ENCODE measurements at places on chromosomes 13 and 19.

- no peak for DNase-seq
Measured at GRCh38 chr19:21698215-21698614, 69.2 kb downstream of the ZNF100 start.

- DNase-seq = no peak
Measured at GRCh38 chr13:37476874-37477273, 121.7 kb downstream of the POSTN start.

GRCh38 chr13:113155201-113155600 lies 3.2 kb upstream of the PROZ start:
- no peak for DNase-seq

- DNase-seq = peak; percentile 31
Measured at GRCh38 chr13:26482451-26483197, 74.9 kb upstream of the WASF3 start.

DNA sequence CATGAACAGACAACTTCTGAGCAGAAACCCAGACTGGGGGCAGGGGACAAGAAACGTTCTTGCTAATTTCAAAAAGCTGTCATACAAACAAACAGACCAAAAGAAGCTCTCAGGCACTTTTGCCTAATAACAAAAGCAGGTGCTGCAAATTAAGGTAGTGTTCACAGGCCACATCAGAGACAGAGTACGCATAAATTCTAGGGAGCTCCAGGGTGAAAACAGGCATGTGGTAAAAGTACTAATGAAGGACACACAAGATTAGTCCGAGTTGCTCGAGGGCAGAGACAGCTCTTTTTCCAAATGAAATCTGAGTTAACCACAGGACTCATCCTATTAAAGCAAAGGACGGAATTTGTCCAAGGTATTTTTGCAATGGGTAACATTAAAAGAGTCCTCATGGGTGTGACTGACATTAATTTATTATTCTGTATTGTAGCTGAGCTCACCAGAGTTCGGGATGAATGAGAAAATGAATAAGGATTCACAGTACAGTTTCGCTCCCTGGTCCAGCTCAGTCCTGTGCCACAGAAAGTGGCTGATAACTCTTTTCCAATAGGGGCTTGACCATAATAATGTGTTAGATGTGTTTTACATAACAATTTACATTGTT lies 197.3 kb downstream of the LHFPL6 start:
- no peak for DNase-seq

DNA sequence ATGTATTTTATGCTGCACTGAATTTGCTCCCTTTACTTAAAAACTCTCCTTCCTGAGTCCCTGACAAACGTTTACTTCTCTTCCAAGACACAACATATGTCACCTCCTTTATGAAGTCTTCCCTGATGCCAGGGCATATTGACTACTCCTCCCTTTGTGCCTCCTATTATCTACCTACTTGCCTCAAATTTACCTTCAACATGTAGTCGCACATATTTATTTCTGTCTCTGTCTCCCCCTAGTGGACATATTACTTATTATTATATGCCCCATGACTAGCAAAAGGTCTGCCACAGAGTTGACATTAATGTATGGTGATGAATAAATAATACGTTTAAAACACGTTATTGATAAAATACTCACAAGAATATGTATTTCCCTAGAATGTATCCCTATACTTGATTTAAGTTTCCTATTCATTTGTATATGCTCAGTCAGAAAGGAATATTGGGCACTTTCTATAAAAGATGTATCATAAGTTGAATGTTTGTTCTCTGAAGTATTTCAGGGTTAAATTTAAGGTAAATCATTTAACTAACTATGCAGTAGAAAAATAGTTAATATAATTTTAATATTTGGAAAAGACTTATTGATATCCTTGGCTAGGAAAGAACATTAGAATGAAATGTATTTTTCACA lies 250.3 kb upstream of the ATXN8OS start:
- no peak for DNase-seq

- no peak for DNase-seq
Measured at GRCh38 chr13:109087916-109088623, 458.7 kb downstream of the MYO16 start.

- no peak for DNase-seq
Measured at GRCh38 chr13:95540888-95541287, 11.6 kb upstream of the CLDN10 start.

- DNase-seq = no peak
Measured at GRCh38 chr13:111062966-111063365, 52.1 kb upstream of the ARHGEF7 start.

DNA sequence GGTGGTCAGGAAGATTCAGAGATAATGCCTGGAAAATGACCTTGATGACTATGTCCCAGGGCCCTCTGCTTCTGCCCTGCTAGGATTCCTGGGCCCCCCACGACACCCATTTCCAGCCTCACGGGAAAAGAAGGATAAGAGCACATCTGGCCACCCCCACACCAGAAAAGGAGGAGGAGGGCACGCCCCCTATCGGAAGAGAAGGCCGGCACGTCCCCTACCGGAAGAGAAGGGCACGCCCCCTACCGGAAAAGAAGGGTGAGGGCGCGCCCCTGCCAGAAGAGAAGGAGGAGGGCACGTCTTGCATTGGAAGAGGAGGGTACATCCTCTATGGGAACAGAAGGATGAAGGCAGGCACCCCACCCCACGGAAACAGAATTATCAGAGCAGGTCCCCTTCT lies 84.3 kb downstream of the IER2 start:
- DNase-seq = peak; percentile 44

DNA sequence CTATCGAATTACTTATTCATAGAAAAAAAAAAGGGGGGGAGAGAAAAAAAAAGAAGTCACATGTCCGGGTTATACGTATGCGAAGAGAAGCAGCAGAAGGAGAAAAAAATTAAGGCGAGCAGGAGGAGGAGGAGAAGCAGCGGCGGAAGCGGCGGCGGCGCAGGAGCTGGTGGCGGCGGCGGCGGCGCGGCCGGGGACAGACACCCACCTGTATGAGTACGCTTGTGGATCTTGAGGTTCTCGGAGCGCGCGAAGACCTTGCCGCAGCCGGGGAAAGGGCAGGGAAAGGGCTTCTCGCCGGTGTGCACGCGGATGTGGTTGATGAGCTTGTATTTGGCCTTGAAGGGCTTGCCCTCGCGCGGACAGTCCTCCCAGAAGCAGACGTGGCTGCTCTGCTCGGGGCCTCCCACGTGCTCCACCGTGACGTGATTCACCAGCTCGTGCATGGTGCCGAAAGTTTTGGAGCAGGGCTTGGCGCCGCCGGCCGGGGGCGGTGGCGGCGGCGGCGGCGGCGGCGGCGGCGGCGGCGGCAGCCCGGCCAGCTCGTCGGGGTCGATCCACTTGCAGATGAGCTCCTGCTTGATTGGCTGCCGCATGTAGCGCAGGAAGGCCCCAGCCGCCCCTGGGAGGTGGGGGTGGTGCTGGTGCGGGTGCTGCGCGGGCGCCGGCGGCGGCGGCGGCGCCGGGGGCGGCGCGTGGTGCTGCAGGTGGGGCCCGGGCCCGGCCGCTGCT lies 1.5 kb downstream of the ZIC5 start:
- DNase-seq = no peak

GRCh38 chr13:20544201-20544923 lies 18.7 kb upstream of the CRYL1 start:
- DNase-seq = no peak

GRCh38 chr13:85544756-85545155 lies 254.5 kb downstream of the SLITRK6 start:
- DNase-seq = no peak

DNA sequence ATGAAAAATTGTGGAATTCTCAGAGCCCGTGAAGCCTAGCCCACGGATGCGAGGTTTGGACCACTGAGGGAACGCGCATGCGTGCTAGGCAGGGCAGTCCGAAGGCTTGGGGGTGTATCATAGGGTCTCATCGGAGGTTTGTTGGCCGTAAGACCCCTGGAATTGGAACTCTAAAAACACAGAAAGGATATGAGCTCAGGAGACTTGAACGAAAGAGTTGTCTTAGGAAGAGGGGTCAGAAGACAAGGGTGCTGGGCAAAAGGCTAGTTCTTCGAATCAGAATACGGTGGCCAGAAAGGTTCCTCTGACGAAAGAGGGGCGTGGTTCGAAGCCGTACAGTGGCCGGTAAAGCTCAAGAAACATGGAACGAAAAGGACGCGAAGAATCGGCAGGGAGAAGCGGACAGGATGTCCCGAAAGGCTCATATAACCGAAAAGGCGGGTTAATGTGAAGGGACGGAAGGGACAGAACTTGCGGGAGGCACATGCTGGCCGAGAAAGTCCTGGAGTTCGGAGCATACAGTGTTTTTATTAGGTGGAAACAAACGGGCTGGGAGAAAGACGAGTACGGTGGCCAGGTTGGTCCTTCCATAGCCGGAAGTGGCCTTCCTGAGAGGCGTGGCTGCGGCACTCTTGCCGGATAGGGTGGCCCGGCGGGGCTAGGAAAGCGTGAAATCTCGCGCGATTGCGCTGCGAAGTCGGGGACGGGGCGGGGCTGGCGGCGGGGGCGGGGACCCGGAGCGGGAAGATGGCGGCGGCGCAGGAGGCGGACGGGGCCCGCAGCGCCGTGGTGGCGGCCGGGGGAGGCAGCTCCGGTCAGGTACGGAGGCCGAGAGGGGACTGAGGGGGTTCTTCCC lies at the start of gene CLPTM1:
Gene CLPTM1, plus strand, starts transcription at position 732 of the 856 bp plus-strand sequence. Its CDS starts 16 bp downstream, at position 748.
- DNase-seq = peak; percentile 94

DNA sequence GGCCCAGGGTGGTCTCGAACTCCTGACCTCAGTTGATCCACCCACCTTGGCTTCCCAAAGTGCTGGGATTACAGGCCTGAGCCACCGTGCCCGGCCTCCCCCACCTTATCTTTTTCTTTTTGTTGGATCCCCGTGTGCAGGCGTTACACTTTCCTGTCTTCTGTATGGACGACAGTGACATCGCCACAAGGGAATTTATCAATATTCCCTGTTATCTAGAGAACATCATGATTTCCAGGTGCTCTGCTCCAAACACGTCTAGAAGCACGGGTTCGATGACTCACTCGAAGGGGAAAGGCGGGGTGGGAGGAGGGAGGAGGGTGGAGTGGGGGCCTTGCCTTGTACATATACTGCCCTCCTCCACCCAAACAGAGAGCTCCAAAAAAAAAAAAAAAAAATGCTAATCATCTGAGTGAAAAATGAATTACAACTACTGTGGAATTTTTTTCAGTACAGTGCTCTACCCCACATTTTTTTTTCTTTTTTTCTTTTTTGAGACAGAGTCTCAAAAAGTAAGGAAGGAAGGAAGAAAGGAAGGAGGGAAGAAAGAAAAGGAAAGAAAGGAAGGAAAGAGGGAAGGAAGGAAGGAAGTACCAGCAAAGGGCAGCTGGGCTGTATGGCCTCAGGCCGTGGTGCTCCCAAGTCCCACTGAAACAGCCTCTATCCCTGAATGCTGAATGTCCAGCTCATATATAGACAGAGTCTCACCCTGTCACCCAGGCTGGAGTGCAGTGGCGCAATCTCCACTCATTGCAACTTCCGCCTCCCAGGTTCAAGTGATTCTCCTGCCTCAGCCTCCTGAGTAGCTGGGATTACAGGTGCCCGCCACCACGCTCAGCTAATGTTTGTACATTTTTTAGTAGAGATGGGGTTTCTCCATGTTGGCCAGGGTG lies 36.8 kb downstream of the INSR start:
- no peak for DNase-seq

- DNase-seq = no peak
Measured at GRCh38 chr13:98297745-98298144, 120.7 kb upstream of the RNF113B start.

DNA sequence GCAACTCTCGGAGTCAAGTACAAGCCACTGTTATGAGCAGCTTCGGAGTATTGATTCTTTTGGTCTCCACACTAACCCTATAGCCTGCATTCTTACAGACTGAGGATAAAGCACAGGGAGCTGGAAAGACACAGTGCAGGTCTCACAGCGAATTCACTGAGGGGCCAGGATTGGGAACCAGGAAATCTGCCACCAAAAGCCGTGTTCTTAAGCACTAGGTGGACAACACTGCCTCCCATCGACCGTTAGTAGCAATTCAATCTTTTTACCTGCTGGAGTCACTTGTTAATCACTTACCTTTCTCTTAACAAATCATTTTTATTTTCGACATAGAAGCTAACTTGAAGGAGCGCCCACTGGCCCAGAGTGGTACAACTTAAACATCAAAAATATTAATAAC lies 6.3 kb downstream of the PMIS2 start:
- no peak for DNase-seq

DNA sequence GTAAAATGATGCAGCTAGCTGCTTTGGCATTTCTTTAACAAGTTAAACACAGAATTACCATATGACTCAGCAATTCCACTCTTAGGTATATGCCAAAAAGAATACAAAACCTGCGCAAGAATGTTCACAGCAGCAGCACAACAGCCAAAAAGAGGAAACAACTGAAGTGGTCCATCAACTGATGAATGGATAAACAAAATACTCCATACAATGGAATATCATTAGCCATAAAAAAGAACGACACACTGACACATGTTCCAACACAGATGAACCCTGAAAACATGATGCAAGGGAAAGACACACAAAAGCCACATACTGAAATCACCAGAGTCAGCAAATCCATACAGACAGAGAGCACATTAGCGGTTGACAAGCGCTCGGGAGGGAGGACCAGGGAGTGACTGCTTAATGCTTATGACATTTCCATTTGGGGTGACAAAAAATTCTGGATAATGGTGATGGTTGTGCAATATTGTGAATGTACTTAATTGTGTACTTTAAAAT lies 3.0 kb downstream of the PCID2 start:
- no peak for DNase-seq

GRCh38 chr13:48110132-48110868 lies 15.4 kb upstream of the MED4 start:
- DNase-seq = no peak

DNA sequence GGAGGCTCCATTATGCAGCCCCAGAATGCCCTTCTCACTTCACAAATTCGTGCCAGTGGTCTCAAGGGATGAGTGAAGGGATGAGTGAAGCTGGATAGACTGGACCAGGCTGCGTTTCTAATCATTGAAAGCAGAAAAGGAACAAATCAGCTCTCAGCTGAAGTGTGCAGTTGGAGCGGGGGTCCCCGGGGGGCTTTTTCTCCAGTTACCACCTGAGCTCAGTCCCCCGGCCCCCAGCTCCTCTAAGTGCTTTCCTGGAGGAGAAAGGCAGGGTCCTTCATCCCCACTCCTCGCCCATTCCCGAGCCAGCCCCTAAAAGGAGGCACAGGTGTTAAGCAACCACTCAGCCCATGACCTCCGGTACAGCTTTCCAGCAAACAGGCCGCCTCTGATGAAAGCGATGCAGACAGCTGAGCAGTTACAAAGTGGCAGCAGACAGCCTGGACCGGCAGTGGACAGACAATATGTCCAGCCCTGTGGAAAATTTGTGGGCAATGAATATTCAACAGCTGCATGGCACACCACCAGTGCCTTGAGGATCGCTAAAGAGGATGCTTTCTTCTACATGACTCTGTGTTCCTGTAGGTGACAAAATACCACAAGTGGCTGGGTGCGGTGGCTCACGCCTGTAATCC lies 110.7 kb upstream of the UBL3 start:
- no peak for DNase-seq

- no peak for DNase-seq
Measured at GRCh38 chr13:51638216-51638871, 54.1 kb downstream of the WDFY2 start.

GRCh38 chr19:9381361-9381785 lies 18.6 kb downstream of the ZNF177 start:
- no peak for DNase-seq

GRCh38 chr19:39643591-39643990 lies 12.1 kb upstream of the LGALS16 start:
- DNase-seq = no peak

- DNase-seq = no peak
Measured at GRCh38 chr13:97258801-97259200, 36.7 kb downstream of the MBNL2 start.

Data from stimulated activated CD4-positive, alpha-beta T cell treated with anti-CD3 and anti-CD28 coated beads, Interleukin-1b, Interleukin-23, amount 100 ng/mL, for 4 hours (primary cell).